GM12892 (cell line): ENCODE measurements at places on chromosomes 7 and 10.

DNA sequence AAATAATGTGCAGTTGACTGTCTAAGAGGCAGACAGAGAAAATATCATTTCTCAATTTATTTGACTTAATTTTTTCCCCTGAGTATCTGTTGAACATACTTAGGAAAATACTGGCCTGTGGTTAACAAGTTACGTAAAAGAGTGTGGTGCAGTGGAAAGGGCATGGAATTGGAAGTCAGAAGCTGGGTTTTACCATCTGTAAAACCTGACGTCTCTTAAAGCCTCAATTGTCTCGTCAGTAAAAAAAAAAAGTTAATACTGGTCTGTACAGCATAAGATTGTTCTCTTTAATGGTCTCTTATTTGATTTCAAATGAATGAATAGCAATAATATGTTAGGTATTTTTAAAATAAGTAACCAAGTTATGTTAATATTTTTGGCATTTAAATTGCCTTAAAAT, 67.8 kb downstream of the PHTF2 start:
- no peak for DNase-seq

GRCh38 chr10:33571616-33572015, 237.1 kb upstream of the NRP1 start:
- DNase-seq = no peak

DNA sequence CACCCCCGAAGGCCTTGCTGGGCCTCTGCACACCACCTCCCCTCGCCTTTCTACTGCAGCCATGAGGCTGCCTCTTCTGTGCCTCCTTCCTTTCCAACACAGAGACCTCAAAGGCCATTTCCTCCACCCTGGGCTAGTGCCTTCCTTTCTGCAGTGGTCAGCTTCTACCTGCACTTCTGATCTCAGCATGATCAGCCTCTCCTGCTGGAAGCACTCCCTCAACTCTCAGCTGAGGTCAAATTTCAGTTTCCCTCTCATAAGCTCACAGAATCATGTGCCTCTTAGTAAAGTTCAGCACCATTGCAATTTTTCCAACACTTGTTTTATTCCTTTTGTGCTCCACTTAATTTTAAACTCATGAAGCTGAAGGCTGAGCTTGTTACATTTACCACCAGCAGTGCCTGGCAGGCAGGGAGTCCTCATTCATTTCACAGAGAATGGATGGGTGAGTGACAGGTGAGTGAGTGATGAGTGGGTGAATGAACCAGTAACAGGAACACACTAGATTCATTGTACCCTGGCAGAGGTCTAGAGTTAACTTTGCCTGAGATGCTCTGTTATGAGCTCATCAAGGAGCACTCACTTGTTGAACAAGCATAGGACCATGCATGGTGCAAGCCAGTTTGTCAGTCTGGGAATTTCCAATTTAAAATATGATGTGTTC, 124.0 kb upstream of the PRSS58 start:
- no peak for DNase-seq

GRCh38 chr7:66558660-66559465, 69.8 kb upstream of the KCTD7 start:
- DNase-seq = no peak

- no peak for DNase-seq
Measured at GRCh38 chr10:77638321-77639101, 903 bp upstream of the KCNMA1 start.
